ENCODE measurements at places on chromosomes 2 and 18. TPM values are rescaled to one million over a fixed set of nuclear protein-coding genes. Genes with fewer than 3 reads are reported as not detected.

MYO7B gene
- 1.5 TPM for total RNA-seq

SULT6B1 gene
- total RNA-seq, result not detected

SP100 gene
- 174 TPM for total RNA-seq

PROKR1 gene
- total RNA-seq, result not detected

SH3RF3 gene
- total RNA-seq, result 1.4 TPM

REG1B gene
- not detected for total RNA-seq

TUBA4B gene
- not detected for total RNA-seq

TMSB10 gene
- 2,345 TPM for total RNA-seq

C1QL2 gene
- not detected for total RNA-seq

ANKRD30B gene
- total RNA-seq, result not detected

UCN gene
- 1.5 TPM for total RNA-seq

EFEMP1 gene
- total RNA-seq, result not detected

TRIM54 gene
- total RNA-seq, result 0.09 TPM

KIAA2012 gene
- not detected for total RNA-seq

PSMA8 gene
- total RNA-seq, result 1.4 TPM

VWA3B gene
- total RNA-seq, result not detected

CUL3 gene
- total RNA-seq, result 77.6 TPM

C18orf32 gene
- total RNA-seq, result 12.7 TPM

MTA3 gene
- 45.0 TPM for total RNA-seq

ABI2 gene
- total RNA-seq, result 40.6 TPM

SLC4A5 gene
- 2.7 TPM for total RNA-seq

GALNT3 gene
- 3.0 TPM for total RNA-seq

SLC30A3 gene
- total RNA-seq, result 0.53 TPM

FBXO48 gene
- 2.4 TPM for total RNA-seq

DNAJC5G gene
- not detected for total RNA-seq

C2orf80 gene
- total RNA-seq, result not detected

PRKD3 gene
- 17.4 TPM for total RNA-seq

CGREF1 gene
- 6.4 TPM for total RNA-seq

POTEJ gene
- not detected for total RNA-seq

NMUR1 gene
- total RNA-seq, result not detected

HMSD gene
- 26.7 TPM for total RNA-seq

HOXD3 gene
- total RNA-seq, result not detected

MAB21L4 gene
- not detected for total RNA-seq

IL1A gene
- total RNA-seq, result 6.9 TPM

ACVR1C gene
- 1.7 TPM for total RNA-seq

MPHOSPH10 gene
- 61.9 TPM for total RNA-seq

DSG2 gene
- total RNA-seq, result 1.3 TPM

LHCGR gene
- not detected for total RNA-seq

COLEC12 gene
- total RNA-seq, result not detected

CCDC68 gene
- total RNA-seq, result not detected

L3MBTL4 gene
- total RNA-seq, result 0.11 TPM

NRP2 gene
- 3.8 TPM for total RNA-seq

ALPP gene
- not detected for total RNA-seq

POU3F3 gene
- not detected for total RNA-seq

DPP4 gene
- total RNA-seq, result 22.4 TPM

KLHL30 gene
- not detected for total RNA-seq

CD8B gene
- total RNA-seq, result 2.1 TPM

AFF3 gene
- total RNA-seq, result 5.6 TPM

SATB2 gene
- total RNA-seq, result 0.21 TPM

ALKAL2 gene
- total RNA-seq, result not detected

All from activated CD4-positive, alpha-beta T cell treated with anti-CD3 and anti-CD28 coated beads for 36 hours (primary cell).